ENCODE measurements at places on chromosomes 7 and 10. TPM values are rescaled to one million over a fixed set of nuclear protein-coding genes. Genes with fewer than 3 reads are reported as not detected.

The AZGP1 gene
- total RNA-seq: 0.66 TPM

The KNDC1 gene
- total RNA-seq: 0.36 TPM

The CALHM3 gene
- total RNA-seq: not detected

The FFAR4 gene
- 0.99 TPM for total RNA-seq

The TMEM139 gene
- not detected for total RNA-seq

The C10orf105 gene
- not detected for total RNA-seq

The RAB11FIP2 gene
- total RNA-seq: 46.8 TPM

The CREM gene
- 46.1 TPM for total RNA-seq

DNA sequence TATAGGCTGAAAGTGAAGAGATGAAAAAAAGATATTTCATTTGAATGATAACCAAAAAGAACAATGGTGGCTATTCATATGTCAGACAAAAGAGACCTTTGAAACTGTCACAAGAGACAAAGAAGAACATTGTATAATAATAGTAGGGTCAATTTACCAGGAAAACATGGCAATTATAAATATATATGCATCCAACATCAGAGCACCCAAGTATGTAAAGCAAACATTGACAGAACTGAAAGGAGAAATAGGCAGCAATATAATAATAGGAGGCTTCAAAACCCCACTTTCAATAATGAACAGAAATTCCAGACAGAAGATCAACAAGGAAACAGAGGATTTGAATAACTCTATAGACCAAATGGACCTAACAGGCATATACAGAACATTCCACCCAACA lies 876.2 kb downstream of the GRID1 start:
- DNase-seq: no peak

DNA sequence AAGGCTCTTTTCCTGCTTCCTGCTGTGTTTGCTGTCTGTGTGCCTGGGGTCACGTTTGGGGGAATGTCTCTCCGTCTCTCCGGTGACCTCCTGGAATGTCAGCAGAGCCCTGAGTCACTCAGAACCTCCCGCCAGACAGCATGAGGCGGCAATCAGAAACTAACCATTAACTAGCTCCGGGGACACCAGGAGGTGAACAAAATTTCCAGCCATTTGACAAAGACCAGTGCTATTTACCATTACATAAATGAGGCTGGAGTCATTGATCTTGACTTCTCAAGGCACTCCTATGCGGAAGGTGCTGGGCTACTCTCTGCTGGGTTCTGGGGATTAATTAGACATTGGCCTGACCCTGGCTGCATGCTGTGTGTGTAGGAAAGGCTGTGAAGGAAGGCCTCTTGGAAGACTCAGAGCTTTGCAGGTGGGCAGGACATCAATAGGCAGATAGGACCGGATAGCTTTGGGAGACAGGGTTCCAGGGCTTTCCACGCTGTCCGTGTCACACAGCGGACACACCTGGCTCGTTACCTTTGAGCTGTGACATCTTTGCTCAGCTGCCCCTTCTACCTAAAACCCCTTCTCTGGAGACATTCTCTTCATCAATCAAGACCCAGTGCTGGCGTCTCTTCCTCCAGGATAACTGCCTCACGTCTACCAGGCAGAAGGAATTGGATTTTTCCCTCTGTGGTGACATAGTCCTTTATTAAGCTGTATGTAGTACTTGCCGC lies 77.0 kb downstream of the PFKFB3 start:
- no peak for DNase-seq

DNA sequence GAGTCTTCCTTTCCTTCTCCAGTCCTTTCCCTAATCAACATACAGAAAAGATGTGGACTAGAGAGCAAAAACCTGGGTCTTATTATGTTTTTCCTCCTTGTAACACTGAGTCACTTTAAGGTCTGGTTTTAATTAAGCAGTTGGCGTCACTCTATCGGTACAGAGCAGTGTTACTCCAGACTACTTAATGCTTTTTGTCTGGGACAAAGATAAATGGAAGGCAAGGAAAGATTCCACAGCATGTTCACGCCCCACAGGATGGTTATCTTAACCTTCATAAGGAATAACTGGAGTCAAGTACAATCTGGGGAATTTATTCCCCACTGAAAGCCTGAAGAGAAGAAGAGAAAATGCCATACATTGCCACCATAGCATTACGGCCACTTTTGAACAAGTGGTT lies 145.7 kb downstream of the ELAPOR2 start:
- DNase-seq: no peak

GRCh38 chr7:137925091-137925490 lies 76.8 kb downstream of the CREB3L2 start:
- no peak for DNase-seq

GRCh38 chr7:18140943-18141342 lies 113.3 kb upstream of the PRPS1L1 start:
- DNase-seq: no peak

- no peak for DNase-seq
Measured at GRCh38 chr10:116296291-116296721, 23.3 kb upstream of the GFRA1 start.

- DNase-seq: no peak
Measured at GRCh38 chr10:99370993-99371392, 41.8 kb downstream of the CNNM1 start.

DNA sequence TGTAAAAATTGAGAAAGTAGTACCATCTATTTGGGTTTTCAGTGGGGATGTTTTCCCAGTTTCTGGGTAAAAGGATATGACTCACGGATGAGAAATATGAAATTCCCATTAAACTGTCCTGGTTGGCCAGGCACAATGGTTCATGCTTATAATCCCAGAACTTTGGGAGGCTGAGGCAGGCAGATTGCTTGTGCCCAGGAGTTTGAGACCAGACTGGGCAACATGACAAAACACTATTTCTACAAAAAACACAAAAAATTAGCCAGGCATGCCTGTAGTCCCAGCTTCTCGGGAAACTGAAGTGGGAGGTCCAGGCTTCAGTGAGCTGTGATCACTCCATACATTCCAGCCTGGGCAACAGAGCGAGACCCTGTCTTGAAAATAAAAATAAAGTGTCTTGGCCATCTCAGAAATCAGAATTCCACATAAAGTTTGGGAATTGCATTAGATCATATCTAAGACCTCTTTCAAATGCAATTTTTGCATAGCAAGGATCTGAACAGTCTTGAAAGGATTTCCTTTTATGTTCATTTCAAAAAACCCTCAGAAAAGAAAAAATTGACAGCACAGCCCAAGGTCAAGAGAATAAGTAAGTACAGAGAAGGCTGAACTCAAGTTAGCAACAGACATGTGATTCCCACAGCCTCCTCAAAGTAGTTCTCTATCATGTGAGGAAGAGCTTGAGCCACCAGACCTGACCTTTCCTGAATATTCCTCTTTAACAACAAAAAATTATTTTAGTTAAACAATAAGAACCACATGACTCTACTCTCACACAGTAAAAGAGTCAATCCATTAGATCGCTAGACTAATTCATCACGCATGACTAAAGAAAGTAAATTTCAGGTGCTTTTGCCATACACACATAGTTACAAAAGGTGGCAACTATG lies 141.5 kb upstream of the CAV2 start:
- DNase-seq: no peak

DNA sequence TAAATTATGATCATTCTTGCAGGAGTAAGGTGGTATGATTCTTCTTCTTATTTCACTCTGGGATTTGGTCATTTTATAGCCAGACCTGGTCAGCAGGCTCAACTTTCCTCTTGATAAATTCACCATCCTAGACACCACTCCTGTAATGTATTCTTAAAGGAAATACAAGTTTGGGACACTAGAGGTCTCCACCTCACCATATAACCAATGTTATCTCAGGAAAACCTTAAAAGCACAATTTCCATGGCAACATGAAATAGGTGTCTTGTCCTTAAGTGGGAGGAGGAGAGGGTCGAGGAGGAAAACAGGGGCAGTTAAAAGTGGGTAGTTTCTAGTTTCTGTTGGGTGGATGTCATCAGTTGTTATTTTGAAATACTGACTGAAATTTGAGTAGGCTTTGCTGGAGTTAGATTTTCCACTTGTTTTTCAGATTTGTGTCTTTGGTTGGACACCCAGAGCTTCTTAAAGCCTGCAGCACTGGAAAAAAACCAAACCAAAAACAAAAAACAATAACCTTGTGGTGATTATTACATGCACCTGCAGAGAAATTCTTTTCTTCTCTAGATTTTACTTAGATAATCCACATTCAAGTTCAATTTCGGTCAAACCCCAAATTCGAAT lies 163.1 kb downstream of the PRKCQ start:
- no peak for DNase-seq

DNA sequence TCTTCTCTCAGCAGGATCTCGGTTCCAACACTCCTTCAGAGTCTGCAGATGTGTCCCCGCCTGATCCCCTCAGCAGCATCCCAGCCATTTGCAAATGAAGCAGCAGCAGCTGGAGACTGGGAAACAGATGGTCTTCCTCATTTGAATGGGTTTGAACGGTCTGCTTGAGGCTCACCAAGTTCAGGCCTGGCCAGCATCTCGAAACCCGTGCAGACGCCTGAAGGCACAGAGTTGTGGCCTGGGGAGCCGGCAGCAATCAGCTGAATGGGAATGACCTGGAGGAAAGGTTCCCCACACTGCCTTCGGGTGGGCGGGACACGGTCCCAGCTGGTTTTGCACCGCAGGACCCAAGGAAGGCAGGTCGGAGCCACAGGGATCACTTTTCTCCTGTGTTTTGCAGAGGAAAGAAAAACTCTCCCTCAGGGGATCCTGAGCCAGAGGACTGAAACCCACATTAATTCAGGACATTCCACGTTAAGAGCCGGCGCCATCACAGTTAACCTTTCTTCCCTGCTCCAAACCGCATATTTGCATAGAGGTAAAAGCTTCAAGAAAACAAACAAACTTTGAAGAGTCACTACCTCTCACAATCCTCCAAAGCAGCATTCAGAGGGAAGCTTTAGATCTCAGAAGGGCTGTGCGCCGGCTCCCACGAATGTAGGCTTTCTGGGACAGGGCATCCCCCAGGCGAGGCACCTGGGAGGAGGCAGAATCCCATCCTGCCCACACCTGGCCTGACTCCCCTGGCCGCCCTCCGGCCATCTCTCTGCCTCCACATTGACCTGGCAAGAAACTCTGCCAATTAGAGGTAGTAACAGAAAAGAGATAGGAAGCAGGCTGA lies 17.7 kb downstream of the FGFR2 start:
- no peak for DNase-seq

- no peak for DNase-seq
Measured at GRCh38 chr10:133101416-133101810, 13.7 kb downstream of the ADGRA1 start.

DNA sequence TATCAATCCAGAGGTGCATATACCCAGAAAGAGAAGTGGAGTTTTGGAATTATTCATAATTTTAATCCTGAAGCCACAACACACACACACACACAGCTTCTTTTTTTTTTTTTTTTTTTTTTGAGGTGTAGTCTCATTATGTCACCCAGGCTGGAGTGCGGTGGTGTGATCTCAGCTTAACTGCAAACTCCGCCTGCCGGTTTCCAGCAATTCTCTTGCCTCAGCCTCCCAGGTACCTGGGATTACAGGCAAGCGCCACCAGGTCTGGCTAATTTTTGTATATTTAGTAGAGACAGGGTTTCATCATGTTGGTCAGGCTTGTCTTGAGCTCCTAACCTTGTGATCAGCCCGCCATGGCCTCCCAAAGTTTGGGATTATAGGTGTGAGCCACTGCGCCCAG lies 35.4 kb downstream of the TET1 start:
- no peak for DNase-seq

GRCh38 chr10:25061125-25061524 lies 44.7 kb downstream of the THNSL1 start:
- no peak for DNase-seq

GRCh38 chr10:84540617-84541288 lies 212.4 kb downstream of the CCSER2 start:
- peak; percentile 81 for DNase-seq

GRCh38 chr7:15686295-15686956 lies at the start of gene MEOX2:
TSS of gene MEOX2 (minus strand) at chr7:15686683. CDS start at chr7:15686402, 281 bp downstream.
- peak; percentile 90 for DNase-seq

GRCh38 chr7:155387066-155387620 lies 70.8 kb upstream of the EN2 start:
- DNase-seq: no peak
